ENCODE measurements at places on chromosomes 6 and 20.

DNA sequence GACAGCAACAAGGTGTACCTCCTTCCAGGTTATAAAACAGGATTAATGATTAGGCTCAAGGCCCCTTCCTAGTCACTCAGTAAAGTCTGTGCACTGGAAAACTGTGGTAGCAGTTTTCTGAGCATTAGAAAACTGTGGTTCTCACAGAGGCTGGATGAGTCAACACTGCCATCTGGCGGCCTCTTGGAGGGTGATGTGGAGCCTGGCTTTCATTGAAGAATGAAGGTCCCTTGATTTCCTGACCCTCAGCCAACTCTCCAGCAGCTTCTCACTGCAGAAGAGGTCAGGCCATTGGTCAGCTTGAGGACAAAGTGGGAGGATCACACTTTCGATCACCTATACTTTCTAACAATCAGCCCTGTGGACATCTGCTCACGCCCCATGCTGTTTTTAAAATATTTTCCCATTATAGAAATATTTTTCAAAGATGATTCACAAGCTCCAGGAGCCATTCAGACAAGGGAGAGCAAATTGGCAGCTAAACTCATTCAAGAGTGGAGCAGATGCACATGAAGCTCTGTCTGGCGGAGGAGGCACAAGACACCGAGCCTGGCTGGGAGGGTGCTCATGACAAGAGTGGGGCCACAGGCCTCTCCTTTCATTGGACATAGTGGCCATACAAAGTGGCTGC lies 23.2 kb downstream of the PSMB1 start:
- H3K4me3 ChIP-seq, result no peak overlapping the region
- no peaks in the 10 kb centered on the region for H3K27me3 ChIP-seq
- DNase-seq, result peak; percentile 70
- H3K27ac ChIP-seq, result peak overlapping the region; percentile 41

GRCh38 chr20:34096699-34097444 lies 15.2 kb downstream of the EIF2S2 start:
- no peak overlapping the region for H3K4me3 ChIP-seq
- peaks cover 4% of the 10 kb centered on the region for H3K4me1 ChIP-seq
- no peaks in the 10 kb centered on the region for H3K27me3 ChIP-seq
- H3K36me3 ChIP-seq, result peaks cover 78% of the 10 kb centered on the region
- DNase-seq, result no peak
- H3K27ac ChIP-seq, result no peak overlapping the region

- DNase-seq, result peak; percentile 83
- H3K4me1 ChIP-seq, result peaks cover 8% of the 10 kb centered on the region
- peaks cover 16% of the 10 kb centered on the region for H3K27me3 ChIP-seq
- no peak overlapping the region for H3K27ac ChIP-seq
- H3K4me3 ChIP-seq, result no peak overlapping the region
- H3K36me3 ChIP-seq, result peaks cover 15% of the 10 kb centered on the region
Measured at GRCh38 chr6:43506667-43507471, 3.3 kb downstream of the LRRC73 start.

DNA sequence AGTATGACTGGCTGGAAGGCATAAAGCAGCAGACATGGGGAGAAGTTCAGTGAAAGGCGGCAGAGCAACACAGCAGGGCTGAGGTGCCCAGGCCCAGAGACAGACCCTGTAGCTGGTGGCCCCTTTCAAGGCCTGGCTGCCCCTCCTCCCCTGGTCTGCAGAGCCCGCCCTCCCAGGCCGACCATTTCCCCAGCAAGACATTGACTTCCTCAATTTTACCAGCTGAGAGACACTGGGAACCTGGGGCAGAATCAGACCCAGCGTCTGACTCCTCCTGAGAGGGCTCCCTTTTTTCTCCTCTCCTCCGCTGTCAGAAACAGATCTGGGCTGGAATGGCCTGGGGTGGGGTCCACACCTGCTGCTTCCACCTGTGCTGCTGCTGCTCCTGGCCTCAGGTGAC lies at the start of gene TREML4:
Gene TREML4, plus strand, starts transcription at position 254 of the 400 bp plus-strand sequence. Its CDS starts 79 bp downstream, at position 333.
- H3K4me3 ChIP-seq, result no peak within 1 kb of the TSS
- no peaks in the 10 kb centered on the region for H3K27me3 ChIP-seq
- H3K27ac ChIP-seq, result no peak within 1 kb of the TSS
- H3K36me3 ChIP-seq, result no peaks in the 10 kb centered on the region
- no peaks in the 10 kb centered on the region for H3K4me1 ChIP-seq

DNA sequence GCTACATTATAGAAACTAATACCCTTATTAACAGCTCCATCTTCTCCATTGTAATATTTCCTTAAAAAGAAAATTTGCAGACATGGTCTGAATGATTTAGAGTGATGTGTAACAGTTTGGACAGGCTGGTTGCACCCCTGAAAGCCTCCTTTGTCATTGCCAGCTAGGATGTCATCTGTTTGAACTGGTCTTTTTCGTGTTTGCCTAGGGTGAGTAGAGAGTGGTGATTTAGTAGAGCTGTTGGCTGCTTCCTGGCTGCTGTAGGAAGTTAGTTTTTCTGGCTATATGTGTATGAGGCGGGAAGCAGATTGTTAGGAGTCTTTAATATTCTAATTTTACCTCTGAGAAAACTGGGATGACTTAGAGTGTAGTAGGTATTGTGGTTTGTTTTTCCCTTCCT lies 101.1 kb downstream of the ZFAND3 start:
- DNase-seq, result no peak
- H3K4me3 ChIP-seq, result no peak overlapping the region
- peaks cover 42% of the 10 kb centered on the region for H3K4me1 ChIP-seq
- H3K27ac ChIP-seq, result no peak overlapping the region
